ENCODE measurements at places on chromosomes 6 and 20.

DNA sequence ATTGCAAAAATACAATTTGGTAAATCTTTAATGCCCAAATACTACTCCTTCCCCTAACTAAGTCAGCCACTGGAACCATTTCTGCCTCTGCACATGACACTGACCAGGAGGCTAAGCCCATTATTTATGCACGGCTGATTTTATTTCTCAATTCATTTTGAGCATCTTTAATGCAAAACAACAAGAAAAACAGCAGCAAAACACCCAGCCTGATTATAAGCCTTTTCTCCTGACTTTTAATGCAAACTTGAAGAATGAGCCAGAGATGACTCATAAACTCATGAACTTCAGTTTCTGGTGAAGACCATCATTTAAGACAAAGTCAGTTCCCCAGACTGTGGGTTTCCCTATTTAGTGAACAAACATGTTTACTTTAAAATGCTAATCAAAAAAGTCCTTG lies 51.6 kb downstream of the CYP24A1 start:
- no peak for DNase-seq

DNA sequence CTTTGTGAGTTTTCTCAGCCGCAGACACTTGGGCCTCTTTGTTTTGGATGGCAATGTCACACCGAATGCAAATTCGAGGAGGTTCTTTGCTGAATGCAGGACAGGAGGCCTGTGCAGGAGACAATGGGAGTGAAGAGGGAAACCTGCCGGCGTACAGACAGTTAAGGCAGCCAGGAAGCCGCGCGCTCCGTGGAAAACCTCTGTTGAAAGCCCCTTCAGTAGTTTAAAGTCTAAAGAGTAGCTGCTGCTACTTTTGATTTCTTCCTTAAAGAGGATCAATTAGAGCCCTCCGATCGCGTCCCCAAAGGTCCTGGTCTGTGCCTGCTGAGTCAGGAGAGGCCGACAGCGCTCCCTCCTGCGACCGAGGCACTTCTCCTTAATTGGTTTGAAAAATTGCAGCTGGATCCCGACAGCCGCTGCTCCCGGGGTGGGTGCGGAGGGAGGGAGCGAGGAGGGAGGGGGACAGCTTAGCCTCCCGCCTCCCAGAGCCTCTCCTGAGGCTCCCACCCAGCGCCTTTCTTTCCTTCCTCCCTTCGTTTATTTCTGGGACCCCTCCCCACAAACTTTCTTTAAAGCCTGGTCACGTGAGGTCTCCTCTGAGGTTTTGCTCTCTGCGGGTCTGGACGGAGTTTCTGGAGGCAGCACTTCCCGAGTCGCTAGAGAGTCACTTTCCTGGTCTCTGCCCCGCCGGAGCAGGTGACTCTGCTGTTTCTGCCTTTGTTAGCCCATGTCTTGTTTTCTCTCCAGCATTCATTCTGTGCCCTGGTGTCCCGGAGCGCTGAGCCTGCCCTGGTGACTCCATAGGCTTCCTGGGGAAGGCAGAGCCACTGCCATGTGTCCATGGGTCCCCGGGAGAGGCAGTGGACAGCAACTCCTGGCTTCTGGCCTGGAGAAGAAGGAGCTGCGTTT lies 22.3 kb upstream of the RPP40 start:
- DNase-seq: no peak

DNA sequence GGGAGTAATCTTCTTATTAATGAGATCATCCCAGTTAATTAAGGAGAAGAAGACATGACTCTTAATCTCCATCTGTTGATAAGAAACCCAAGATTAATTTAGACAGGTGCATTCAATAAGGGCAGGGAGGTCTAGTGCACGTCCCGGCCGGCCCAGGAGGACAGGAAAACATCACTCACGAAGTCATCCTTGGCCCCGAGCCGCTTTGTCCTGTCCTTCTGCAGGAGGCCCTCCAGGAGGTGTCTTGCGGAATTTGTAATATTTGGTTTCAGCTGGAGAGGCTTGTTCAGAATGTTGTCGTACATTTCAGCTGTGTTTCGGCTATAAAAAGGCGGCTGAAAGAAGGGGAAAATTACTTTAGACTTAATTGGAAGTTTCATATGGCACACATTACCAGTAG lies 118.4 kb upstream of the SLC2A12 start:
- DNase-seq: no peak

DNA sequence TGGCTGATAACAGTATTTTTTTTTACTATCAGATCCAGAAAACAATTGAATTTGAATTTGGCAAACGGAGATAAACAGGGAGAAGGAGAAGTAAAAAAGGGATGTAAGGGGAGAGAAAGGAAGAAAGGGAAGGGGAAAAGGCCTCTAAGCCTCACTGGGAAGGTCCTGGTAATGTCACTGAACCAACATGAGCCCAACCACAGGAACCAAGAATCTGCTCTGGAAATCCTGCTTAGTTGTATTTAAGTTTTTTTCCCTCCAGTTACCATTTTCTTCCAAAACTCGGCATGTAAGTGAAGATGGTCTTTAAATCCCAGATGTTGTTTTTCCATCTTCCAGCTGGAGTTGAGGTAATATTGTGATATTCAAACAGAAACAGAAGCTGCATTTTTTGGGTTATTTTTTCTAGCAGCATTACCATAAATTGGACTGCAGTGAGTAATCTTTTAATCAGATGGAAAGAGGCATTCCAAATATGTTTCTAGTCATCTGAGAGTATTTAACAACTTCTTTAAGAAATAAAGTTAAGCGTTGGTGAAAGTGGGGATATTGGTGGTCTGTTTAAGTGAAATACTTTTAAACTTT lies 91.1 kb downstream of the TXNDC5 start:
- no peak for DNase-seq

- DNase-seq: no peak
Measured at GRCh38 chr6:47380251-47380650, 70.5 kb upstream of the TNFRSF21 start.

DNA sequence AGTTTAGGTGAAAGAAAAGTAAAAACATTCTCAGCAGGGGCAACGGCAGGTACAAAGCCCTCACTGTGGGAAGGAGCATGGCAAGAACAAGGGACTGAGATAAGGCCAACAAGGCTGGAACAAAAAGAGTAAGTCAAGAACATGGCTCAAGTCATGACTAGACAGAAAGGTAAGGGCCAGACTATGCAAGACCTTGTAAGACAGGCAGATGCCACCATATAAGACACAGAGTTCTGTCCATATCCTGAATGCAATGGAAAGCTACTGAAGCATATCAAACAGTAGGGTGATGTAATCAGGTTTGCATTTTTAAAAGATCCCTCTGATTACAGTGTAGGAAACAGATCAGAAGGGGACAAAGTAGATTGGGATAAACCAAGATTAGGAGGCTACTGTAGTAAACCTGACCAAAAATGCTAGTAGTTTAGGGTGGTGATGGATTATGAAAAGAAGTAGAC lies 5.5 kb downstream of the REV3L start:
- DNase-seq: no peak

GRCh38 chr20:859751-860231 lies 26.3 kb downstream of the FAM110A start:
- no peak for DNase-seq

GRCh38 chr6:156657296-156657695 lies 119.9 kb upstream of the ARID1B start:
- no peak for DNase-seq

DNA sequence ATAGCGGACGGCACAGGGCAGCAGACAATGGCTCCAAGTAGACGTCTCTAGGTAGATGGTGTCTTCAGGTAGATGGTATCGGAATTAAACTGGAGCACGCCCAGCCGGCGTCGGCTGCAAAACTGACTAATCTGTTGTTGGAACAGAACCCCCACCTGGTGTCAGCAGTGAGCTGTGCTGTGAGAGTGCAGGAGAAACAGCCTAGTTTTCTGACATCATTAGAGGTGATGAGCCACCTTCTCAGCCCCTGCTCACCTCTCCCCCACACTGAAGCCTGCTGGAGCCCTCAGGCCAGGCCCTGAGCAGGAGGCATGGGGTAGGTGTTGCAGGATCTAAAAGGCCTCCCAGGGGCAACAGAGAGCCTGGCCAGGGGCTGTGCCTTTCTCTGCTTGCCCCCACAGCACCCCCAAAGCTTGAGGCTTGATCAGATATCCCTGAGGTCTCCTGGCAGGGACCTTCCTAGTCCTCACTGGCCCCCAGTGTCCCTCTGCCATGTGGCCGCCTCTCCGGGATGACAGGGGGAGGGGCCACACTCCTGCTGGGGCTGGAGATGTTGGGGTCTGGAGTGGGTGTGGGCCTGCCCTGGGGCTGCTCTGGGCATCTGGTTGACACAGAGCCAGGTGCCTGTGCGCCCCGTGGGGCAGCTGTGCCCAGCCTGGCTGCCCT lies 6.9 kb upstream of the HELZ2 start:
- DNase-seq: peak; percentile 85

DNA sequence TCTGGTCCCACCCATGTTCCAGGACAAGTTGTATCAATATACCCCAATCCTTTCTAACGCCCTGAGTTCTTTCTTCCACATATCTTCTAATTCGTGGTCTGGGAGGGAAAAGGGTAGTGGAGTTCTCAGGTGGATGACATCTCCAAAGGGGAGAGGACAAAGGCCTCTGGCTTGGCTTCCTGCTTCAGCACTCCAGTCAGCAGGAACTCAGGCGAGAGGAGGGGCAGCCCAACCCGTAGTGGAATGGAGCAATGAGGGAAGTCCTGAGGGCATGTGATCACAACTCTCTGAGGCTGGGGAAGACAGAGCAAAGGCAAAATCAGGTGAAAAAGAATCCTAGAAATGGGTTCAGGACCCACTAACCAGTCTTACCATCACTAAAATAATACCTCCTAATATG lies 9.6 kb upstream of the NRM start:
- no peak for DNase-seq

DNA sequence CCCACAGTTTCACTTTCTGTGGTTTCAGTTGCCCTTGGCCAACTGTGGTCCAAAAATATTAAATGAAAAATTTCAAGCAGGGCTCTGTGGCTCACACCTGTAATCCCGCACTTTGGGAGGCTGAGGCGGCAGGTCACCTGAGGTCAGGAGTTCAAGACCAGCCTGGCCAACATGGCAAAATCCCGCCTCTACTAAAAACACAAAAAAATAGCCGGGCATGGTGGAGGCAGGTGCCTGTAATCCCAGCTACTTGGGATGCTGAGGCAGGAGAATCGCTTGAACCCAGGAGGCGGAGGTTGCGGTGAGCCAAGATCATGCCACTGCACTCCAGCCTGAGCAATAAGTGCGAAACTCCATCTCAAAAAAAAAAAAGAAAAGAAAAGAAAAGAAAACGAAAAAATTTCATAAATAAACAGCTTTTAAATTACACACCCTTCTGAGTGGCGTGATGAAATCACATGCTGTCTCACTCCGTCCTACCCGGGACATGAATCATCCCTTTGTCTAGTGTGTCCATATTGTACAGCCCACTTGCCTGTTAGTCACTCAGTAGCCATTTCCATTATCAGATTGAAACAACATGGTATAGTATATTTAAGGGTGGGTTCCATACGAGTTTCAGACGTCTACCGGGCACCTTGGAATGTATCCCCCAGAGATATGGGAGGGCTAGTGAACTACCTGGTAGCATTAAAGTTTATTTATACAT lies 11.7 kb downstream of the PTPRK start:
- no peak for DNase-seq

- no peak for DNase-seq
Measured at GRCh38 chr20:64261138-64261537, 5.6 kb downstream of the PCMTD2 start.

DNA sequence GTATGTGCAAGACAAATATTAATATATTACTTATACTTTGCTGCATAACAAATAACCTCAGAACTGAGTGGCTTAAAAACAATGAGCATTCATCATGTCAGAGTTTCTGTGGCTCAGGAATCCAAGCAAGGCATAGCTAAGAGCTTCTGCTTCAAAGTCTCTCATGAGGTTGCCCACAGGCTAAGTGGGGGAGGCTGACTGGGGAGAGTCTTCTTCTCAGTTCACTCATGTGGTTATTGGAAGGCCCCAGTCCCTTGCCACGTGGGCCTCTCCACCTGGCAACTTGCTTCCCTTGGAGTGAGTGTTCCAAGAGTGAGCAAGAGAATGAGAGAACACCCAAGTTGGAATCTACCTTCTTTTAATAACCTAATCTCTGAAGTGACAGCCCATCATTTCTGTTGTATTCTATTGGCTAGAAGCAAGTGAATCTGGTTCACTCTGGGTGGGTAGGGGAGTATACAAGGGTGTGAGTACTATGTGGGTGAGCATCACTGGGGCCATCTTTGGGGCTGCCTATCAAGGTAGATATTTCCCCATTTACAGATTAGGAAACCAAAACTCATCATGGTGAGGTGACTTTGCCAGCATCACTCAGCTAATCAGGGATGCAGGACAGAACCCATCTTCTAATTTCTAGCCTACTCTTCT lies 36.0 kb downstream of the DNAH8 start:
- no peak for DNase-seq

- DNase-seq: no peak
Measured at GRCh38 chr6:41546475-41546865, 289 bp downstream of the FOXP4 start.

- DNase-seq: no peak
Measured at GRCh38 chr20:13125486-13125885, 95.6 kb upstream of the ISM1 start.

DNA sequence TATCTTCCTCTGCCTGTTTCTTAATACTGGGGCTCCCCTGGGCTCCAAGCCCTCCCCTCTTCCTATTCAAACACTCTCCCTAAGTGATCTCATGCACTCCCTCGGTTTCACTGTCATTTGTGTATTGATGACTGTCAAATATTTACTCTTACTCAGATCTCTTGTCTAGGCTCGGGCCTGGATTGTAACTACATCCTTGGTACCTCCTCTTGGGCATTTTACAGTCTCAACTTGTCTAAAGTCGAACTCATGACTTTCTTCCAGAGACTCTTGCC lies 189.4 kb upstream of the PRDM1 start:
- no peak for DNase-seq

DNA sequence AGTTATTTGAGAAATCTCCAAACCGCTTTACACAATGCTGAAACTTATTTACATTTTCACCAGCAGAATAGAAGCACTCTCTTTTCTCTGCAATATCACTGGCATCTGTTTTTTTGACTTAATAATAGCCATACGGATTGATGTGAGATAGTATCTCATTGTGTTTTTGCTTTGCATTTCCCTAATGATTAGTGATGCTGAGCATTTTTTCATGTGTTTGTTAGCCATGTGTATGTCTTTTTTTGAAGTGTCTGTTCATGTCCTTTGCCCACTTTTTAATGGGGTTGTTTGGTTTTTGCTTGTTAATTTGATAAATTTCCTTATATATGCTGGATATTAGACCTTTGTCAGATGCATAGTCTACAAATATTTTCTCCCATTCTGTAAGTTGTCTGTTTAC lies 73.6 kb downstream of the FBXO5 start:
- DNase-seq: no peak

GRCh38 chr6:148791372-148791771 lies 44.5 kb downstream of the UST start:
- DNase-seq: no peak

- no peak for DNase-seq
Measured at GRCh38 chr6:108133594-108134179, 32.1 kb upstream of the NR2E1 start.

DNA sequence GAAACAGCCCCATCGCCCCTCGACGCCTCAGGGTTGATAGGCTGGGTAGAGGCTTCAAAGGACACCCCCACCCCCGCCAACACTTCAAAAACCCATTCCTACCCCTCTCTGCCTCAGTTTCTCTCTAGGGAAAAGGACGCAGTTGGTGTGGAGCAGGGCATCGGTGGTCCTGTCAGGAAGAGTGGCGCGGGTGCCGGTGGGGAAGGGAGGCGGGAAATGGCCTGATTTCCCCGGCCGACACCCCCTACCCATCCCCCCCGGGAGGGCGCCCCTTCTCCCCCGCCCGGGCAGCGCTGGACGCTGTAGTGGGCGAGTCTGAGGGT lies 367 bp downstream of the NRSN2 start:
- DNase-seq: no peak

GRCh38 chr6:47234266-47234933 lies 75.3 kb downstream of the TNFRSF21 start:
- DNase-seq: no peak

GRCh38 chr6:149451376-149452036 lies 33.3 kb downstream of the ZC3H12D start:
- no peak for DNase-seq

Measured in CD4-positive, alpha-beta T cell treated with Interleukin-17A for 1 hour (primary cell).